Pericardium fibroblast (primary cell): ENCODE measurements at places on chromosomes 12 and 14. TPM values are rescaled to one million over a fixed set of nuclear protein-coding genes. Genes with fewer than 3 reads are reported as not detected.

Gene ALDH1L2
- total RNA-seq: 65.1 and 85.1 TPM in 2 replicates

Gene CLEC1B
- not detected in 2 replicates for total RNA-seq

Gene NOVA1
- 1.6 and 2.0 TPM in 2 replicates for total RNA-seq

Gene TPPP2
- total RNA-seq: not detected in 2 replicates

Gene CFAP54
- 0.12 and 0.77 TPM in 2 replicates for total RNA-seq

Gene SLC22A17
- 23.2 and 24.8 TPM in 2 replicates for total RNA-seq

Gene EIF2S1
- 87.8 and 108 TPM in 2 replicates for total RNA-seq
